ENCODE measurements at places on chromosomes 11 and 22. TPM values are rescaled to one million over a fixed set of nuclear protein-coding genes. Genes with fewer than 3 reads are reported as not detected.

- DNase-seq = peak; percentile 69
These were observed 1.2 kb upstream of the AHNAK start for GRCh38 chr11:62547691-62548281.

- no peak for DNase-seq
These were observed 147.9 kb upstream of the LUZP2 start for GRCh38 chr11:24348908-24349307.

DNA sequence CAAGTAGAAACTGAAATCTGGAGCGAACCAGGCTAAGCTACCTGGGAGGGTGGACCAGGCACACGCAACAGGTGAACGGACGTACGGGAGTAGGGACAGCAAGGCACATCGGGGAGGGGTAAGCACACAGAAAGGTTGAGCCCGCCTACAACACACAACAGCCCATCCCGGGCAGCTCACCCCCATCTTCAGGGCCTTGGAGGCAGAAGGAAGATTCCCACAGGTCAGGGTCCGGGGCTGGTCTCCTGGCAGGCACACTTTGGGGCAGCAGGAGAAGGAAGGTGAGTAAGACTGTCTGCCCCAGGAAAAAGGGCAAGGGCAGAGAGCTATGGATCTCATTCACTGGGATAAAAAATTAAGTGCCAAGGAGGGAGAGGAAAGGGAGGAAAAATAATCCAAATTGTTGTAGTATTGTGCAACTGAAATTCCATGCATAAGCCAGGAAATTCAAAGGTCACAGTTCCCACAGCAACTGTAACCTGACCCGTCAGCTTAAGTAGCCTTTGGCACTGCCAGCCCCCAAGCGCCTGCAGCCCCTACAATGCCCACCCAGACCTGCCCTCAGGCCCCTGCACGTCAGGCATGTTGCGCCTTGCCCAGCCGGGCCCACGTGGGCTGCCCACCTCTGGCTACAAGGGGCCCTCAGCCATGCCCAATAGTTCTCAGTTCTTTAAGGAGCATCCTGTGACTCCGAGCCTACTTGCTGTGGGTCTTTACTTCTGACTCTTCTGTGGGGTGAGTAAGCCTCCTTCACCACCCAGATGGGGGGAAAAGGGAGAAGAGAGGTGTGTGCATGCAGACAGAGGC lies 51.8 kb downstream of the MICAL3 start:
- DNase-seq = peak; percentile 82

DNA sequence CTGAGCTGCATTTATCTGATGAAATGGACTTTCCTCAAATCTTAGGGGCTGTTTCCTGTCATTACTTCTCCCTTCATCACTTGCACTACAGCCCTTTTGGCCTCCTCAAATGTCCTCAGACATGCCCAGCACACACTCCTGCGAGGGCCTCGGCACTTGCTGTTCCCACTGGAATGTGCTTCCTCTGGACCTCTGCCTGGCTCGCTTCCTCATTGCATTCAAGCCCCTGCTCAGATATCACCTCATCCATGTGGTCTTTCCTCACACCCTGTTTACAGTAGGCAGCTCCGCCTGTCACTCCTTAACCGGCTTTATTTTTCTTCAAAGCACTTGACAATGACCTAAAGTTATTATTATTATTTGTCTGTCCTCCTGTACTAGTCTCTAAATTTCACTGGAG lies 9.0 kb downstream of the NAT10 start:
- DNase-seq = no peak

GRCh38 chr11:47403571-47403970 lies 4.8 kb upstream of the SLC39A13 start:
- DNase-seq = no peak

DNA sequence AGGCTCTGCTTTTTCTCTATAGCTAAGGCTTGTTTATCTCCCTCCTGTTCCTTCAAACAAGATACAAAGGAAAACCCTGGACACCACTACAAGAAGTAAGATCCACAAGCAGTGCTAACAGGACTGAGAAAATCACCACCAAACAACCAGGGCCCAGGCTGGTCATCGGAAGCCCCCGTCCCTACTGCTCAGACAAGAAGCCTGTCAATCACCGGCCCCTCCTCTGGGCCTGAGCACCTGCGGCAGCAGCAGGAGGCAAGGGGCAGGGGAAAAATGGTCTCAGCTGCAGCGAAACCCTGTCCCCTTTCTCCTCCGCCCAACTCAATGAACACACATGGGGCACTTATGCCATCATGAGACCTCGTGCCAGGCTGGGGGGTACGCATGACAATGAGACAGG lies 155.2 kb downstream of the CEP164 start:
- no peak for DNase-seq

- DNase-seq = peak; percentile 77
These were observed 41.7 kb upstream of the AQP11 start for GRCh38 chr11:77547863-77548551.

DNA sequence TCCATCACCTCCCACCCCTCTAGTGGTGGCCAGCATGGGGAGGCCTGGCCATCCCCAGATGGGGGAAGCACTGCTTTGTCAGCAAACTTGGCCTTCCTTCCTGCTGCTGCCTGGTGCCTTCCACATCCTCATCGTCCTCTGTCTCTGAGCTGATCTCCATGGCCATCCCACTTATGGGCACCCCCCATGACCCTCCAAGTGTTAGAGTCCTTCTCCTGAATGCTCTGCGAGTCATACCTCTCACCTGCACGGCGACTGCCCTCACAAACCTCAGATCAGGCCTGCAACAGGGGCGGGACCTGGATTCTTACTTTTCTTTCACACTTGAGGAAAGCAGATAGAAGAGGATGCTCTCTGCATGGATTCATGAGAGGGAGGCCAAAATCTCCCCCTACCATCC lies 24.0 kb downstream of the POU2AF1 start:
- DNase-seq = no peak

DNA sequence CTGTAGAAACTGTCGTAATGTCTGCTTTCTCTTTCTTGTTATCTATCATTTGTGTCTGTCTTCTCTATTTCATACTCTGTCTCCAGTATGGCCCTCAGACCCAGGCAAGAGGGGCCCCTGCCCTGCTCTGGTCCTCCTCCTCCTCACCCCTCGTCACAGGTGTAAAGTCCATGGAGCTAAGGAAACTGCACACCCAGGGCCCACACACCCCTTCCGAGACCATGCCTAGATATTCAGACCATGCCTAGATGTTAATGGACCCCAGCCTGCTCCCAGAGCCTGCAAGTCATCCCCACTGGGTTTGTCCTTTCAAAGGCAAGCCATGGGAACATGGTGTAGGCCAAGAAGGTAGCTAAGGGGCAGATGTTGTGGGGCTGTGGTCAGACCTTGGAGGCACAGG lies 24.1 kb upstream of the ANO1 start:
- DNase-seq = no peak

DNA sequence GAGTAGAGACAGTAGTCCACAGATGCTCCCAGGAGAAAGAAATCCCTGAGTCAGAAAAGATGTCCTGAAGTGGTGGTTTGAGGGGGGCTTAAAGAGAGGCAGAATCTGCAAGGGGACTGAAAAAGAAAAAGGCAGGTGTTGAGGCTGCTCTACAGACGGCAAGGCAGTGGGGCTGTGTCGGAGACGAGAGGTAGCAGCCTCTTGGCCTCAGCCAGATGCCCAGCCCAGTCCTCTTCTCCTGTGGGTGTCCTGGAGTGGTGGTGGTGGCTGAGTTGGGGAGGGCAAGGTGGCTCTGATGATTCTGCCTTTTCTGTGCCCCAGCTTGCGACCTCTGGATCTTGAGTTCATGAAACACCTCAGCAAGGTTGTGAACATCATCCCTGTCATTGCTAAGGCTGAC lies 9.3 kb upstream of the WBP2NL start:
- no peak for DNase-seq

Gene CHRNA10
- 0.86 TPM for total RNA-seq

Gene SPI1
- not detected for total RNA-seq

Gene ZNF214
- 1.4 TPM for total RNA-seq

Gene GRIA4
- total RNA-seq = 0.10 TPM

Gene TBX1
- 0.10 TPM for total RNA-seq

Data from M059J (cell line).